ENCODE measurements at places on chromosomes 2 and 18. TPM values are rescaled to one million over a fixed set of nuclear protein-coding genes. Genes with fewer than 3 reads are reported as not detected.

The TMEM247 gene
- total RNA-seq = not detected

DNA sequence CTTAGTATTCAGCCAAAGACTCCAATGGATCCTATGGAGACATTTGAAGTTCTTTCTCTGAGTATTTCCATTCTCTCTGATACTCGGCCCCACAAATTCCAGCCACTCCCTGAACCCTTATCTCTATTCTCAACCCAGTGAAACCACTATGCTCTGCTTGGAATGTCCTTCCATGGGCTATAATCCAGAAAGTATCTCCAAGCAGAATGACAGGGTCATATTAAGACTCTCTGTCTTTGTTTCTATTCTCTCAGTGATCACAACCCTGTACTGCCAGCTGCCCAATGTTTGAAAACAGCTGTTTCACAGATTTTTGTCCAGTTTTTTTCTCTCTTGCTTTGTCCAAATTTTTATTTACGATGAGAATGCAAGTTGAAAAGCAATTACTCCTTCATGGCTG lies 21.9 kb downstream of the CHMP3 start:
- H3K36me3 ChIP-seq = no peaks in the 10 kb centered on the region
- H3K4me1 ChIP-seq = no peaks in the 10 kb centered on the region
- H3K27me3 ChIP-seq = no peaks in the 10 kb centered on the region
- no peak overlapping the region for H3K27ac ChIP-seq
- peak; percentile 48 for DNase-seq

GRCh38 chr18:68150961-68151360 lies 563.9 kb downstream of the TMX3 start:
- H3K27me3 ChIP-seq = no peaks in the 10 kb centered on the region
- no peak overlapping the region for H3K27ac ChIP-seq
- H3K36me3 ChIP-seq = no peaks in the 10 kb centered on the region
- H3K4me3 ChIP-seq = no peak overlapping the region
- no peaks in the 10 kb centered on the region for H3K4me1 ChIP-seq

GRCh38 chr2:52597346-52597745 lies 1170.3 kb upstream of the CHAC2 start:
- DNase-seq = peak; percentile 10
- no peaks in the 10 kb centered on the region for H3K4me1 ChIP-seq
- H3K27ac ChIP-seq = no peak overlapping the region
- H3K27me3 ChIP-seq = no peaks in the 10 kb centered on the region
- no peak overlapping the region for H3K4me3 ChIP-seq
- no peaks in the 10 kb centered on the region for H3K36me3 ChIP-seq

GRCh38 chr2:105786231-105787230 lies 41.8 kb downstream of the NCK2 start:
- no peak overlapping the region for H3K27ac ChIP-seq
- H3K27me3 ChIP-seq = no peaks in the 10 kb centered on the region
- no peaks in the 10 kb centered on the region for H3K36me3 ChIP-seq
- no peak overlapping the region for H3K4me3 ChIP-seq

DNA sequence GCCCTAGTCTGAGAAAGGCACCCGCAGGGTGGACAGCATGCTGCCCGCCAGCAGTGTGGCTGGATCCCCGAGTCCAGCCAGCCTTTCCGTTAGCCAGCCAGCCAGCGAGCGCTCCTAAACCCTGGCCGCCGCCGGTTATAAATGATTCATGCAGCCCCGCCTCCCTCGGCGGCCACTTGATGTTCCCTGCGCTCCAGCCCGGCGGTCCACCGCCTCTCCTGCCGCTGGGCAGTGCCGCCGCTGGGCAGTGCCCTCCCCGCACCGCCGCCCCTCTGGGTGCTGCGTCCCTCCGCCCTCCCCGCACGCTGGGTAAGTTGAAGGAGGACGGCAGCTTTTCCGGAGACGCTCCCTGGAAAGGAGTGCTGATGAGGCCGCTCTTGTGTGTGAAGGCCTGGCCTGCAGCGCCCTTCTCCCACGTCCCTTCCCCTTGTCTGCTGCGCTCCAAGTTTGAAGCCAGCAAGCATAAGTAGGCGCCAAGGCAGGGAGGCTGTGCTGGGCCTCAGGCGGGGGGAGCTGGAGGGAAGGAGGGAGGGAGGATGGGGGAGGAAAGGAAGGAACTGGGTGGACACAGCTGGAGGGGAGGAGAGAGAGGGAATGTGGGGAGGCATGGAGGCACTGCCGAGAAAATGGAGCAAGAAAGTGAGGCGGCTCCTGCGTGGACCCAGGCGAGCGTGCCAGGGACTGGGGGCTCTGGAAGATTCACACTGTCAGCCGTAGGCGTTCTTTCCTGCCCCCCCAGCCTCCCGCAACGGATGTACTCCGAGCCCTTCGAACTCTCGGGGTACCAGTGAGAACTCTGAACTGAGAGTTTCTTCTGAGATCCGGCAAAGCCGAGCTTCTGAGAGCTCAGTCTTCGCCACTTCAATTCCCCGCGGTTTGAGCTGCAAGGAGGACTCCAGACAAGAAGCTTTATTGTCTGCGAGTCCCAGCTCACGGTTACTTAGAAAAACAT lies 131.9 kb downstream of the GLI2 start:
- H3K27me3 ChIP-seq = no peaks in the 10 kb centered on the region
- DNase-seq = peak; percentile 84
- peak overlapping the region; percentile 53 for H3K4me3 ChIP-seq
- H3K4me1 ChIP-seq = peaks cover 56% of the 10 kb centered on the region
- peak overlapping the region; percentile 68 for H3K27ac ChIP-seq

DNA sequence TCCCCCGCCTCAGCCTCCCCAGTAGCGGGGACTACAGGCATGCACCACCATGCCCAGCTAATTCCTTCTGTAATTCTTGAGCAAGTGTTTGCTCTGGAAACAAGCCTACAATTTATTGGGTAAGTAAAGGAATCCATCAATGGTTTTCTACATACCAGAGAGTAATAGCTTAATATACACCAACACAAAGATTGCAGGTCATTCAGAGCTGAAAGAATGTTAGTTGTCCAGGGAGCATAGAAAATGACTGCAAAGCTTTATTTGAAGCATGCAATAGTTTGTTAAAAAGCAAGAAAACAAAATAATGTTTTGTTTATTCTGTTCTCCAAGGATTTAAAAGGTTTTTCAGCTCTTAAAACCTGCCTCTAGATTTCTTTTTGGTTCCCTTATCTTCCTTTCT lies 5.6 kb downstream of the IDH1 start:
- H3K27me3 ChIP-seq = no peaks in the 10 kb centered on the region
- H3K4me1 ChIP-seq = peaks cover 6% of the 10 kb centered on the region
- peak; percentile 60 for DNase-seq
- H3K27ac ChIP-seq = no peak overlapping the region
- H3K4me3 ChIP-seq = no peak overlapping the region
